OCI-M1 (cell line): ENCODE measurements at places on chromosomes 13 and 19.
A peak's percentile ranks its signal among the peaks of the same experiment; 100 is the strongest.

GRCh38 chr13:112510002-112510780, 77.8 kb downstream of the TUBGCP3 start:
- DNase-seq = peak; percentile 44

DNA sequence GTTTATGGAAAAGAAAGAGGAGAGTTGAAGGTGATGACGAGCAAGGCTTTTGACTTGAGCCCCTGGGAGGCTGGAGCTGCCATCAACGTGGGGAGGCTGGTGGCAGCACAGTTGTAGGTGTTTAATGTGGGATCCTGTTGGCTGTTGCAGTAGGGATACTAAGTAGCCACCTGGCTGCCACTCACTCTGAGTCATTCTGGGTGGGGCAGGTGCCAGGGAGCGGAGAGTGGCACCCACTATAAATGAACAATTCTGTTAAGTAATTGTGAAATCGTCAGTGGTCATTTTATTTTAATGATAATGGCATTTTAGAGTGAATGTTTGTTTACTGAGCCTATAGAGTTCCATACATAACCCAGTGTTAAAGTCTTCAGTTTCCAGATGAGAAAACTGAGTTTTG, 9.8 kb downstream of the ZNF317 start:
- DNase-seq = no peak

GRCh38 chr19:49755956-49756355, 7.2 kb downstream of the TSKS start:
- DNase-seq = no peak

DNA sequence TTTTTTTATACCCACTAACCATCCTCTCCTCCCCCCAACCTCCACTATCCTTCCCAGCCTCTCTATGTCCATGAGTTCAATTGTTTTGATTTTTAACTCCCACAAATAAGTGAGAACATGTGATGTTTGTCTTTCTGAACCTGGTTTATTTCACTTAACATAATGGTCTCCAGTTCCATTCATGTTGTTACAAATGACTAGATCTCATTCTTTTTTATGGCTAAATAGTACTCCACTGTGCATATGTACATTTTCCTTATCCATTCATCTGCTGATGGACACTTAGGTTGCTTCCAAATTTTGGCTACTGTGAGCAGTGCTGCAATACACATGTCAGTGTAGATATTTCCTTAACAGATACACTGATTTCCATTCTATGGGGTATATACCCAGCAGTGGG, 24.9 kb upstream of the ACP7 start:
- no peak for DNase-seq

DNA sequence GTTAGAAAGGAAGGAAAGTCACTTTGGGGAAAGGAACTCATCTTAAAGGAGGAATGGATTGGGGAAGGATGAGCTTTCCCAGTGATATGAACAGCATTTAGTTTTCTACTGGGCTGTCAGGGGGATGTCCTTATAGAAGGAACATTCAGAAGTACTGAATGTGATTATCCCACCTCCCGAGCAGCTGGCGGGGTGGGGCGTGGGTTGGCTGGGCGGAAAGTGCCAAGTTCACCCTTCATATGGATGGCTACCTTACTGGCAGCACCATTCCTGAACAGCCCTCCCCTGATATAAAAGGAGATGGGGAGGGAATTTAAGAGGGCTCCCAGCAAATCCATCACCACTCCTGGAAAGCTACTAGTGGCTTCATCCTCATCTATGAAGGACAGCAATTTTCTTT, 190.7 kb downstream of the DNAJC15 start:
- no peak for DNase-seq

DNA sequence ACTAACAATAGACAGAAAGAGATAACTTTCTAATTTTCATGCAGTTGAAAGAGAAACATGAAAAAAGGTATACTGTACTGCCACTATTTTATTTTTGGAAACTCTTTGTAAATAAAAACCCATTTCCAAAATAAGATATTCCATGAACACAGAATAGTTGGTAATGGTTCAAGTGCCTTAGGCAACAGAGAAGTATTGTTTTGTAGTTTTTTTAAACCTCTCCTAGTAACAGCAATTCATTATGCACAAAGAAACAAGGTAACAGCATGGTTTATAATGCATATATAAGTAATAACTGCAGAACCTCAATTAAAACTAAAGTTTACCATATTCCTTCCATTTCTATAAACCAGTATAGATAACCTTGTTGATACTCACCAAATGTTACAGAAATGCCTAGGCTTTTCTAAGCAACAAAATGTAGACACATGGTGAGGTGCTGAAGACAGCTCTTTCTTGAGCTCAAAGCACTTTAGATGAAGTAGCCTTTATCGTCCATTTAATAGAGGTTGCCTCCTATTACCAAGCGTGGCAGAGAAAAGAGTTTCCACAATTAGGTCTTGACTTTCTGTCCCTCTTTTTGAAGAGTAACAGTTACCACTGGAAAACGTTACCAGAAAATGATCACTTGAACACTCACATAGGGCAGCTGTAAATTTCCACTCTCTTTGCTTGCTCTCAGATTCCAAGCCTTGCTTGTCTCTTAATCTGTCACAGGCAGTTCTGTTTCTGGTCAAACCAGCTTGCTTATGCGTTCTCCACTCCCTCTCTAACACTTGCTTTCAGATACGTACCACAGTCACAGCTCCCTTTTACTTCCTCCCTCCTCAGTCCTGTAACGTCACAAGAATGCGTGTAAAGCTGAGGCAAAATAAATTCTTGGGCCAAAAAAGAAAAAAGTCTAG, 42.9 kb downstream of the CAB39L start:
- peak; percentile 91 for DNase-seq

DNA sequence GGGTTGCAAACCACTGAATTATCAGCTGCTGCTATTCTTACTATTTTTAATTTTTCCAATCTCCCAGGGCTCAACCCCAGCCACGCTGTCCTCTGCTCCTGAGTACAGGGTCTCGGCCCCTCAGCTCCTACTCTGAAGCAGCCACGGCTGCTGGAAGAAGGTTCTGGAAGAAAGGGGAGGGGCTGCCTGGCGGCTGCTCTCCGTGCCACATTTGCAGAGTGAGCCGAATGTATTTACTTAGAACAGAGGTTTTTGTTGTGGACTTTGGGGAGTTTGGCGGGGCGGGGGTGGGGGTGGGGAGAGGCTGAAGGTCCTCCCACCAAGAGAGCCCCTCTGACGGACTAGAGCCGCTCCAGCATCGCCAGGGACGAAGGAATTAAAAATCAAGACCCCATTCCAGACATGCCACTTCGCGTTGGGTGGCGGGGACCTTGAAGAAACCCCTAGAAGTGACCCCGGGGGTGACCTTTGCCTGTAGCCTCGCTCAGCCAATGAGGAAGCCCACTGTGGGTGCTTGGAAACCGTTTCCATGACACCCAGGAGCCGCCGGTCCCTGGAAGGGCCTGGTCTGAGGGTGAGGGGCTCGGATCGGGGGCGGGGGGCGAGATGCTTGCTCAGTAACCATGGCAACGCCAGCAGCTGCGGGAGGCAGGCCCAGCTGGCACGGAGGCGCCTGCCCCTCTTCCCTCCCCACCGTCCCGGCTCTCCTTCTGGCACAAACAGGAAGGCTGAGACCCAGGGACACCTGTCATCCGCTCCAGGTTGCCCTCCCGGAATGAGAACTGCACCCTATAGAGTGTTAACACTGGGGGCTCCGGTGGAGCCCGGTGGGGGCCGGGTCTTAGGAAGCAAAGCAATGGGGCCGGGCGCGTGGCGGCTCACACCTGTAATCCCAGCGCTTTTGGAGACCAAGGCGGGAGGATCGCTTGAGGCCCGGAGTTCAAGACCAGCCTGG, 54.2 kb upstream of the PTPRS start:
- no peak for DNase-seq

DNA sequence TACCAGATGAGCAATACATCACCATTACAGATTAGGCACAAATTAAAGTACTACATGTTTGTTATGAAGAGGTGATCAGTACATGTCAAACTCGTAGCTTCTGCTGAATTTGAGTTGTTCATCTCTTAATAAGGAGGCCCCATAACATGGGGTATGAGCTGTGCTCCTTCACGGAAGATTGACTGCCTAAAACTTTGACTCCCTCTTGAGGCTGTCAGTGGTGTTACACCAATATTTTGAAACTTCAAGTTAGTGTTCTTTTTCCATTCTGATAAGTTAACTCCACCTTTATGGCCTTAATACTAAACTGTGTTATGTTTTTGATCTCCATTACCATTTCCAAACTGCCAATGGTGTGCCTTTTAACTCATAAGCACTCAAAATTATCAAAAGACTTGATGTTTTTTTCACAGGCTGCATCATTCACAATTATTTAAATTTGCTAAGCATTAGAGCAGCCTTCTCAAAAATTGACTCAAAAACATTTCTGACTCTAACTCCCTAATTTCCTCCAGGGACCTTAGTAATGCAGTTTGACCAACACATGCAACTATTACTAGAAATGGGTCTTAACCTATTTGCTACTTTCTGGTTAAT, 1591.5 kb downstream of the PCDH9 start:
- peak; percentile 73 for DNase-seq

DNA sequence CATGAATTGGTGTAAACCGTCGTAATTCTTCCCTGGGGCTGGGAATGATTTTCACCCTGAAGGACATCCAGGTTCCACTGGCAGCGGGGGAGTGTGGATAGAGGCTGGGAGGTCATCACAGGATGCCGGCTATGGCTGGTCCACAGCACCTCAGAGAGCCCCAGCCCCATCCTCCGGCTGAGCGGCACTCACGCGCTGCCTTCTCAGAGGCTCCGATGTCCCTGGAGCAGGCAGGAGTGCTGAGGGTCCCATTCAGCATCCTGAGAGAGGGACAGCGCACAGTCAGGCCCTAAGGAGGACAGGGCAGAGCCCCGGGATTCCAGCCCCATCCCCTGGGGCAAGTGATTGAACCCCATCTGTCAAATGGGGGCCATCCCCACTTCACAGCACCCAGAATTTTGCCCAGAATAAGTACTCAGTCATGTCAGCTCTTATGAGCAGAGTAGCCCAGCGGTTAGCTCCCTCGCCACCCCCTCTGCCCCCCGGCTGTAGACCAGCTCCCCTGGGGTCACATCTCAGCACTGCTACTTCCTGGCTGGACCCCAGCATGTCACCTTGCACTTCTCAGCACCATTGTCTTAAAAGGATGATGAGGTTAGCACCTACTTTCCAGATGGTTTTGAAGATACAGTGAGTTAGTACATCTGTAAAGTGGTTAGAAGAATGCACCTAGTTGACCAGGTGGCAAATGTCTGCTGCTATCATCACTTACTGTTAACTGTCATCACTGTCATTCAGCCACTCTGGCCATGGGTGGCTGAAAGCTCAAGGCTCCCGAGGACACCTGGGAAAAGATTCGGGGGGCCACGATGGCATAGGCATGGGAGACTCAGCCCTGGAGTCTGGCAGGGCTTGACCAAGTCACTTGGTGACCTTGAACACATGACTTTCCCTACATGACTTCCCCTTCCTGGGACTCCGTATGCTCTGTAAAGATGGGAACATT, 11.9 kb downstream of the GRAMD1A start:
- DNase-seq = no peak

DNA sequence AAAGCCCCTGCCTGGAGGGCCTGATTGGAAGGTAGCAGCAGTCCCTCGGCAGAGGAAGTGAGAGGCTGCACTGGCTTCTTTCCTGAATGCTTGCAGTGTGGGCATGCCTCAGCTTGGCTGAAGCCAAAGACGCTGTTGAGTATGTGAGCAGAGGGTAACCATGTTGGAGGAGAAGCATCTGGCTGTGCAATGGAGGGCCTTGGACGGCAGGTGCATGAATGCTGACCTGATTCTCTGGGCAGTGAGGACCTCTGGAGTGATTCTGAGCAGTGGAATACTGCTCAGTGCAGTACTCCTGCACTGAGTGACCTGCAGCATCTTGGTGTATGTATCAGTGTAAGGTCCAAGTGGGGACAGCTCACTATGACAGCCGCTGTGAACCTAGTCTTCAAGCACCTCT, 46.9 kb downstream of the SOX1 start:
- no peak for DNase-seq

DNA sequence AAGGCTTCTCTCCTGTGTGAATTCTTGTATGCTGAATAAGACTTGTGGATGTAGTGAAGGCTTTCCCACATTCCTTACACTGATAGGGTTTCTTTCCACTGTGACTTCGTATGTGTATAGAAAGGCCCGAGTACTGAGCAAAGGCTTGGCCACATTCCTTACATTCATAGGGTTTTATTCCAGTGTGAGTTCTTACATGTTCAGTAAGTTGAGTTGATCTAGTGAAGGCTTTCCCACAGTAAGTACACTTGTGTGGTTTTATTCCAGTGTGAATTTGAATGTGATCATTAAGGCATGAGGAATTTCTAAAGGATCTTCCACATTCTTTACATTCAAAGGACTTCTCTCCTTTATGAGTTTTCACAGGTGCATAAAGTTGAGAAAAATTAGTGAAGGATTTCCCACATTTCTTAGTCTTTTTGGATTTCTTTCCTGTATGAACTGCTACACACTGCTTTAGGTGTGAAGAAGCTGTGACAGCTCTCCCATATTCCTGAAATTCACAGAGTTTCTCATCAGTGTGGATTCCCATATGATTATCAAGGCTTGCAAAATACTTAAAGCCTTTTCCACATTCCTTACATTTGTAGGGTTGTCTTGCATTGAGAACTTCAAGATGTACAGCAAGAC, 10.4 kb downstream of the ZNF561 start:
- no peak for DNase-seq

- DNase-seq = peak; percentile 9
Observed at GRCh38 chr19:1408300-1409203, 1.2 kb downstream of the DAZAP1 start.

DNA sequence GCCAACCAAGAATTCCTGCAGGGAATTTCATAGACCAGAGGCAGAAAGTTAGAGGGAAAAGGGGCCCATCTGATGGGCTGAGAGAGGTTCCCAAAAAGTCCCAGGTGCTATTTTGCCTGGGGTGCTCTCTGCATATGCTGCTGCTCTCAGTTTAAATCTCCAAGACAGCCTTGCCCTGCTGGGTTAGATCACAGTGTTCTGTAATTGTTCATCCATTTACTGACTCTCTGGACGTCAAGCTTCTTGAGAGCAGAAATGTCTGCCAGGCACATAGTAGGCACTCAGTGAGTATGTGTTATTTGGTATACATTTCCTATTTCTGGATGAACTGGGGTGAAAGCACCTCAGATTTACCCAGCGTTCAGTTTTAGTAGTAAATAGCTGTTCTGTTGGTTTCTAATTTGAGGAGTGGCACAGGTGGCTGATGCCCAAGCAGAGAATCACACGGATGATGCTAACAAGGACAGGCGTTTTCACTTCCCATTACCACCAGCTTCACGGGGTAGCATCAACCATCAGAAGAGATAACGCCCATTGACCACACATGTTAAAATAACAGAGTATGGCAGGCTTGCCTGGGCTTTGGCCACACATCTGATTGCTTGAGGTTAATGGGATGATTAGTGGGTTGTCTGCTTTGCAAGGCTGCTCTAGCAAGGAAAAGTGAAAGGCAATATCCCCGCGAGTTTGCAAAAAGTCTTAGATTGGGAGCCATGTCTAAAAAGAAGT, 161.1 kb downstream of the SLC7A1 start:
- DNase-seq = peak; percentile 16

- no peak for DNase-seq
Observed at GRCh38 chr13:29284726-29285125, 310.8 kb downstream of the SLC7A1 start.
